GM19239 (cell line): ENCODE measurements at places on chromosomes 1 and 21.
A peak's percentile ranks its signal among the peaks of the same experiment; 100 is the strongest.

GRCh38 chr1:222331765-222332164 is 216.1 kb downstream of the HHIPL2 start:
- DNase-seq, result no peak

DNA sequence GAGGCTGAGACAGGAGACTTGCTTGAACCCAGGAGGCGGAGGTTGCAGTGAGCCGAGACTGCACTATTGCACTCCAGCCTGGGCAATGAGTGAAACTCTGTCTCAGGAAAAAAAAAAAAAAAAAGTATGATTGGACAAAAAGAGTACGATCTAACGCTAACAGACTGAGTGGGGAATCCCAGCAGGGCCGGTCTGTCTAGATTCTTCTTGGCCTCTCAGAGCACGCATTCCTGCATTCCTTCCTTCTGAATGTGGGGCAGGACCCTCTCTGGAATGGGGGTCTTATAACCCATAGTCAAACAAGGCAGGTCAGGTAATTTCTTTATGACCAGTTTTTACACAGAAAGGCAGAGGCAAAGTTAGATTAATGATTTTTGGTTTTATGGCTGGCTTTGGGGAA is 92.0 kb upstream of the PPM1J start:
- DNase-seq, result no peak

- DNase-seq, result no peak
These were observed 320.9 kb upstream of the C1orf87 start for GRCh38 chr1:60394436-60394835.

GRCh38 chr21:41133874-41134522 is 34.0 kb upstream of the BACE2 start:
- DNase-seq, result peak; percentile 44

- DNase-seq, result no peak
These were observed 23.8 kb upstream of the UBE2U start for GRCh38 chr1:64179588-64179987.

- no peak for DNase-seq
These were observed 141.8 kb downstream of the TOMM20 start for GRCh38 chr1:234986750-234987414.

- DNase-seq, result no peak
These were observed 447.3 kb downstream of the PLA2G4A start for GRCh38 chr1:187275985-187276575.
